NCI-H2029 (cell line): ENCODE measurements at places on chromosomes 7 and 10.

- no peak for DNase-seq
Observed at GRCh38 chr10:36492590-36493515, 632.5 kb upstream of the ANKRD30A start.

GRCh38 chr10:119006451-119007210, 22.9 kb upstream of the NANOS1 start:
- DNase-seq: no peak

DNA sequence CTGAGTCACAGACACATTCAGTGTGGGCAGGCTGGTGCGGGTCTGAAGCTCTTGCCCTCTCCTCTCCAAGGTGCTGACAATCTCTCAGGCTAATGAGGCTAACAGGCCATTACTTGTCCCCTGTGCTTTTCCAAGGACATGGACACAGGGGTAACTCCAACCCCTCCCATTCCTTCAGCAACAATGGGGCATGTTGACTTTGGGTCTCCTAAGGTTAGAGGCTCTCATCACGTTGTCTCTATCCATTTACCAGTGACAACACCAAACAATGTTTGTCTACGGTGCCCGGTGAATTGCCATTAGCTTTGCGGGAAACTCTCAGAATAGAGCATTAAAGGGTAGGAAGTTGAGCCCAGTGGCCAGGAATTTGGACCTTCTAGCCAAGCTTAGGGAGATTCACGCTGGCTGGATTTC, 101.6 kb upstream of the TNS3 start:
- no peak for DNase-seq

GRCh38 chr7:96968981-96969380, 36.4 kb upstream of the DLX6 start:
- no peak for DNase-seq

- no peak for DNase-seq
Observed at GRCh38 chr7:100591596-100591995, 5.5 kb downstream of the FBXO24 start.

DNA sequence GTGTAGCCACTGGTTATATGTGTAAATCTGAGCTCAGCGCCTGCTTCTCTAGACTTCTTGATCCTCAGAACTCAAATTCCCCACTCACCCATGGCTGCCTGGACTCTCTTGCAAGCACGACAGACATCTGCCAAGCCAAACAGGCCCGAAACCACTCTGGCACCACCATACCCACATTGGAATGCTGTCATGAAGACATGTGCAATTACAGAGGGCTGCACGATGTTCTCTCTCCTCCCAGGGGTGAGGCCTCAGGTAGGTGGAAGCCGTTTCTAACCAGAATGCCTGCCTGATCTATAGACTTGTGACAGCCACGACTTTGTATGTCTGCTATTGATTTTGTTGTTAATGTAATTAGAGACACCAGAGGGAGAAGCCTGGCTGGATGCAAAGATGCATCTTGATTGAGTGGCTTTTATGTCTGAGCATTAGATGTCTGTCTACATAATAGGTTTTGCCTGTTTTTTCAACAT, 4.0 kb downstream of the BAMBI start:
- DNase-seq: no peak

GRCh38 chr10:35684586-35684985, 42.5 kb upstream of the FZD8 start:
- no peak for DNase-seq

- no peak for DNase-seq
Observed at GRCh38 chr10:43706166-43706565, 57.5 kb upstream of the ZNF32 start.

GRCh38 chr10:53489335-53490182, 717.0 kb upstream of the MBL2 start:
- DNase-seq: no peak

DNA sequence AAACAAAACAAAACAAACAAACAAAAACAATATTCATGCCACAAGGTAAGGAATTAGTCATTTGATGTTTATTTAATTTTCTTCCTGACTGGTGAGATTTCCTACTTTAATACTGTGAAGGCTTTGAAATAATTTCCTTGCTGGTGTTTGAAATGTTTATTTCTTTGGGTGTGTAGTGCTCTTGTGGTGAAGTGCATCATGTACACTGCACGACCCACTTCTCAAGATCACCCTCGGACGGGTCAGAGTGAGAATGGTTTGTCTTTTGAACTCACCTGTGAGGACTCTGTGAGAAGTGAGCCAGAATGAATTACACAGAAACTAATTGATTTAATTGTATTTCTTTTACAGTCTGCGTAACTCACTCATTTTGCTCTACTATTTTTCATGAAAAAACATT, 1211.5 kb downstream of the SORCS1 start:
- DNase-seq: no peak

DNA sequence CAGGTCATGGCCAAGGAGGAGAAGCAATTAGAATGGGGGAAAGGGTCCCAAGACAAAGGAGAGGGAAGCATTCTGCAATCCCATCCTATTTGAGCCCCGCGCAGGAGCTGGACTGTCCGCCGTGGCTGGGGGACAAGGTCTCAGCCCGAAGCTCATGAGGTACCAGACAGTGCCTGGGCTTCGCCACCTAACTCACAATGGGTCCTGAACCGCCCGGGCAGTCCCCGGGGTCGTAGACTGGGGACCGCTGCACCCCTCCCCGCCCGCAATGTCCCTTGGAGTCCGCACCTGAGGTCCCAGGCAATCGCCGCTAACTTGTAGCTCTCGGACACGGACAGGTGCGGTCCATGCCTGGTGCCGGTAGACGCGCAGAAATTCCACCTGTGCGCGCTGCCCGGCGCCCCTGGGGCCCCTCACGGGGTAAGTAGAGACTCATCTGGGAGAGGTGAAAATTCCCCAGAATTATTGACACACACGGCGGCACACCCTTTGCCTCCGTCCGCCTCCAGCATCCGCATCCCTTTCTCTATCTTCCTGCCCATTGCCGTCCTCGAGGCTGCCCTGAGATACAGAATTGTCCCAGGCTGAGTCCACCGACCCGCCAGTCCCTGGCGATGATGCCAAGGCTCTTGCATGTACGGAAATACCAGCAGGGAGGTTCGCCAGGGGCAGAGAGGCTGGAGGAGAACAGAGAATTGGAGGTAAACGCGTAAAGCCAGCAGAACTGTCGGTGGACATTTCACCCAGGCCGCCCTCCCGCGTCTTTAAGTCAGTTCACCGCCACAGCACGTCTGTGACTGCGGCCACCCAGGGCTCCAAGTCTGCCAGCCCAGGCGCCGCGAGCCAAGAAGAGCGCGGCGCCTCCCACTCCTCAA, 1.8 kb downstream of the CHRM2 start:
- no peak for DNase-seq

DNA sequence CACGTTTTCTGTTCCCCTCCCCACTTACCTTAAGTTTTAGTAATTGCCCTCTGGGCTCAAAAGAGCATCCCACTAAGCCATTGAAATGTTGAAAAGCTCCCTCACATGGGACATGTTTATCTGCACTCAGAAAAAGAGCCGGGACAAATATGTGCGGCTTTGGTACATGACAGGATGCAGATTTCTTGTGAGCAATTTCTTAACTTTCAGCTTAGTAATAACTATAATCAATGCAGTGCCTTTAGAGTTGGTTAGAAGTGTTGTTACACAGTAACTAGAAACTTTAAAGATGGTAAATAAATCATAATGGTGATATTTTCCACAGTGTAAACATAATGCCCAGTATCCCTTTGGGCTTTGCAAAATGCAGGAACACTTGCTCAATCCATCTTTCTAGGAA, 89.2 kb downstream of the ZNF365 start:
- no peak for DNase-seq

GRCh38 chr10:50788951-50789945, 49.5 kb downstream of the ASAH2B start:
- no peak for DNase-seq

- DNase-seq: no peak
Observed at GRCh38 chr7:123901101-123901500, 23.9 kb upstream of the SPAM1 start.

DNA sequence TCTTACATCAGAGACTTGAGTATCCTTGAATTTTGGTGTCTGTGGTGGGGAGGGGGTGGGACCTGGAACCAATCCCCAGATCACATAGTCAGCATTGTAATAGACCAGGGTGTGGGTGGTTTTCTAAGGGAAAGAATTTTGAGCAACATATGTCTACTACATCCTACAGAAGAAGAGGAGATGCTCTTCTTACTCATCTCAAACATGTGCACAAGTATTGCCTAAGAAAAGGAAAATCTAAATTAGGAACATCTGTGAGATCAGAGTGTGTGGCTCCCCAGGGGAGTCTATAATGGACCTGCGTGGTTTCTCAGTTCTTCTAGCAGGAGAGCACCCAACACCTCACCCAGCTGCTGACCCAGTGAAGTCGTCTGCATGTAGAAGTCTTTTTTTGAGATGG, 148.8 kb downstream of the CCDC3 start:
- DNase-seq: no peak

GRCh38 chr7:36939816-36940215, 215.5 kb upstream of the AOAH start:
- DNase-seq: no peak

GRCh38 chr10:92156874-92157773, 133.8 kb downstream of the CPEB3 start:
- no peak for DNase-seq

- no peak for DNase-seq
Observed at GRCh38 chr10:119940487-119940886, 48.0 kb downstream of the SEC23IP start.

- DNase-seq: no peak
Observed at GRCh38 chr10:21705142-21705827, 171.3 kb downstream of the MLLT10 start.

- no peak for DNase-seq
Observed at GRCh38 chr7:26155531-26156375, 3.8 kb downstream of the NFE2L3 start.
